ENCODE measurements at places on chromosomes 1 and 21. TPM values are rescaled to one million over a fixed set of nuclear protein-coding genes. Genes with fewer than 3 reads are reported as not detected.

DNA sequence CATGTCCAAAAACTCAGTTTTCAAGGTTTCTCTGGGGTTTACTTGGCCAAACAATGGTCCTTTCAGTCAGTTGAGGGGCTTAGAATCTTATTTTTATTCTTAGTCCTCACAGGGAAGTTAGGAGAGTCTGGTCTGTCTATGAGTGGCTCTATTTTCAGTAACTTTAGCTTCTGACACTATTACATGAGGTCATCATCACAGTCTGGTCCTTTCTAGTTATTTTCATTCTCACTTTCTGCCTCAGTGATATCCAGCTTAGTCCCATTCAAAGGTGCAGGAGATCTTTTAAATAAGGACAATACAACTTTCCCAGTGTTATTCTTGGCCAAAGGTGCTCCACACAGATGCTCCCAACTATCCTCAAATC, 30.0 kb upstream of the FGGY start:
- no peak for DNase-seq

GRCh38 chr1:30693366-30693765, 30.0 kb downstream of the MATN1 start:
- DNase-seq: no peak

DNA sequence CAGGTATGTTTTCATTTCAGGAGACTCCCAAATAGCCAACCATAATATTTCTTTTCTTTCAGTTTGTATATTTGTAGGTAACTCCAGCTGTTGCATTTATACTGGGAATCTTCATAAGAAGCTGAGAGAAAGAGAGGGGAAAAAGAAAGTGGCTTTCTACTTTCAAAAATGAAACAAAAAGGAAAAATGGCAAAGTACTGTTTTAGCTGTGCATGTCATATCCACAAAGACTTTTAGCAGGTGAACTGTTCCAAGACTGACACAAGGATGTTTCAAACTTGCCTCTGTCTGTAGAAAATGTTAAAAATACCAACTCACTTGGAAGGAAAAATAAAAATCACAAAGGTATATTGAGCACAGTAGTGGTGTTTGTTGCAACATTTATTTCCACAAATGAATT, 41.9 kb upstream of the CACYBP start:
- no peak for DNase-seq

- no peak for DNase-seq
These were observed 17.4 kb downstream of the WDR4 start for GRCh38 chr21:42861848-42862400.

DNA sequence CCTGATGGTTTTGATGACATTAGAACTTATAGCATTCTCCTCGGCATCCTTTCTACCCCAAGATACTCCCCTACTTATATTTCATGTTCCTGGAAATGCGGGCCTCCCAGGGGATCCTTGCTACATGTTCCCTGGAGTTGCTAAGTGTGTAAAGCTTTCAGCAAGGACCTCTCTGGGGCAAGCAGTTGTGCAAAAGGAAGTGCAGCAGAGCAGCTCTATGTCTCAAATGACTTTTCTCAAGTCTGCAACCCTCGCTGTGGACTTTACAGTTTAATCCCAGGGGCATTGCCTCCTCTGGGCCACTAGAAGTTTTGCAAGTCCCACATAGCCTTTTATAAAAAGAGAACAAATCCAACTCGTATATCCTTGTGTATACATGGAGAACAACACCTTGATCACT, 20.8 kb upstream of the MNDA start:
- no peak for DNase-seq

DNA sequence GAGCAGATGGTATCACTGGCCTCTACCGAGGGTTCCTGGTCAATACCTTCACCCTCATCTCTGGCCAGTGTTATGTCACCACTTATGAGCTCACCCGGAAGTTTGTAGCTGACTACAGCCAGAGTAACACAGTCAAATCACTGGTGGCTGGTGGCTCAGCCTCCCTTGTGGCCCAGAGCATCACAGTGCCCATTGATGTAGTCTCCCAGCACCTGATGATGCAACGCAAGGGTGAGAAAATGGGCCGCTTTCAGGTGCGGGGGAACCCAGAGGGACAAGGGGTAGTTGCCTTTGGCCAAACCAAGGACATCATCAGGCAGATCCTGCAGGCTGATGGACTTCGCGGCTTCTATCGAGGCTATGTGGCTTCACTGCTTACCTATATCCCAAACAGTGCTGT, 6.1 kb downstream of the SLC25A44 start:
- DNase-seq: no peak

TRNP1 gene
- total RNA-seq: 51.7 TPM

ST6GALNAC3 gene
- 5.1 TPM for total RNA-seq

DNA sequence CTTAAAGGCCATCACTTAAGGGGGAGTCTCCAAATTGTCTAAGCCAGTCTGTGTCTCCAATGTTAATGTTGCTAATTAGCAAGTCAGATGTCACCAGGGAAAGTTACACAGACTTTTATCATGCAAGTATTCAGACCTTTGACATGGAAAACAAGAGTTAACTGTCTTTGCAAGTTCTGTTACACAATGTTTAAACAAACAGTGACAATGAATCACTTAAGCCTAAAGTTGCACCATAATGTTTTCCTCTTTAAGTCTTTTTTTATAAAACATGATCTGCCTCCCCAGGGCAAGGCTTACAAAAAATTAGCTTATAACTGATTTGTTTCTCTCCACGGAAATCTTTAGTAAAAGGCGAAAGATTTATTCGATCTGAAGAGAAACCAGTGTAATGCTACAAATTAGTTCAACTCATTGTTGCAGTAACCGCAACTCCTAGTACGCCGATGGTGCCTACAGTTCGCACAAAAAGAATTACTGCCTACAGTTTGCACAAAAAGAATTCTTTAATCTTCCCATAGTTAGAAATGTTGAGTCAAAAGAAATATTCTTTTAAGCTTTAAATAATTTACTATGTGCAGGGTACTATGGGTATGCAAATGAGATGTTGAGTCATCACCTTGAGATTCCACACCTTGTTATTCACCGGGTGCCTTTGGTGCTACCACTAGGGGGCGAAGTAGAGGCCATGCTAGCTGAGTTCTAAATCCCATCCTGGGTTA, 45.3 kb downstream of the HHAT start:
- DNase-seq: peak; percentile 59

GJA9 gene
- total RNA-seq: not detected

DNA sequence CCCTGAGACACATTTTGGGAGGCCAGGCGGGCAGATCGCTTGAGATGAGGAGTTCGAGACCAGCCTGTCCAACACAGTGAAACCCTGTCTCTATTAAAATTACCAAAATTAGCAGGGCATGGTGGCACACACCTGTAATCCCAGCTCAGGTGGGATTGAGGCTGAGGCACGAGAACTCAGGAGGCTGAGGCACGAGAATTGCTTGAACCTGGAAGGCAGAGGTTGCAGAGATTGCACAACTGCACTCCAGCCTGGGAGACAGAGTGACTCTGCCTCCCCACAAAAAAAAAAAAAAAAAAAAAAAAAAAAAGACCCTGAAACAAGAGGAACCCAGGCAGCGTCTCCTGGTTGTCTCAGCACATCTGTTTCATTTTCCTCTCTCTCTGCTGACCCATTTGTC, 24.2 kb downstream of the PGM1 start:
- no peak for DNase-seq

DNA sequence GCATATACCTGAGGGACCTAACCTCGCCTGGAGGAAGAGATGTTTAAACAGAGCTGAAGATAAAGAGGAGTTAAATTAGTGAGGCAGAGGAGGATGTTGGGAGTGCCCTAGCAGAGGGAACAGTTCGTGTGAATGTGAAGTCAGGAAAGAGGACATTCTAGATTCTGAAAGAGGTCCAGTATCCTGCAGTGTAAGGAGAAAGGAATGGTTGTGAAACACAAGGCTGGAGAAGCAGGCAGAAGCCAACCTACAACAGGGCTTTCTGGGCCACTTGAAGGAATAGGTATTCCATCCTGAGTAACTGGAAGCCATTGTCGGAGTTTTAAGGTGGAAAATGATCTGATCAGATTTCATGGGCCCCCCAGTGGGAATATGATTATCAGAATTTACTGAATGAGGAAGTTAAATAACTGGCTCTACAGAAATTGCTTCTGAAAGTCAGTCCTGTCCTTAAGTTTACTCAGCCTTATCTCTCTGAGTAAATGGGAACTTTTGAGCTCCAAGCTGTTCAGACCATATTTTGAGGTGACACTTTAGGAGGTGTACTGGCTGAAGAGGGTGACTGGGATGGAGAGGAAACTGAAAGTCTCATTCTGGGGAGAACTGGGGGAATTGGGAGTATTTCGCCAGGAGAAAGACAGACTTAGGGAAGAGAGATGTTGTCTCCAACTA, 24.4 kb upstream of the FAAH start:
- DNase-seq: no peak

DNA sequence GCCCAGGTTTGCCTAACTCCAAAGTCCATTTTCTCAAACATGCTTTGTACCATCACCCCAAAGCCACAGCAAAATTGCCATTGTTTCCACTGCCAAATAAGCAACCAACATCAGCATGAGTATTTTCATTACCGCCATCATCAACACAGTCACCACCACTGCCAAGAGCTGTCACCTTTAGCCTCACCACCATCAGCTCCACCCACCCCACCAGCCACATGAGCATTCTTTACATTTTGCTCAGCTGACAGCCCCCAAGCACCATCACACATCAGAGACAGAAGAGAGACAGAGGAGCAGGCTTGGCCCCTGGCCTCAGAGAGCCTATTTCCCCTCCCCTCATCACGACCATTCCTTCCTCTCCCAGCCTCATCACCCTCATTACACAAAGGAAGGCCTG, 42.7 kb downstream of the TAS1R2 start:
- no peak for DNase-seq

- DNase-seq: no peak
These were observed at the start of gene NCF2 for GRCh38 chr1:183590244-183591191. TSS of gene NCF2 (minus strand) at chr1:183590459. CDS start at chr1:183590329, 130 bp downstream.

OR2L13 gene
- not detected for total RNA-seq

GRCh38 chr1:17228619-17229018, 20.3 kb upstream of the PADI3 start:
- DNase-seq: no peak

TPTE gene
- total RNA-seq: not detected

Measured in right cardiac atrium (tissue), 5 donors.